Spleen (tissue), 13 donors: ENCODE measurements at places on chromosomes 3 and 15.
A peak's percentile ranks its signal among the peaks of the same experiment; 100 is the strongest.

GRCh38 chr3:33810545-33810944 is 12.1 kb downstream of the PDCD6IP start:
- DNase-seq = no peak

DNA sequence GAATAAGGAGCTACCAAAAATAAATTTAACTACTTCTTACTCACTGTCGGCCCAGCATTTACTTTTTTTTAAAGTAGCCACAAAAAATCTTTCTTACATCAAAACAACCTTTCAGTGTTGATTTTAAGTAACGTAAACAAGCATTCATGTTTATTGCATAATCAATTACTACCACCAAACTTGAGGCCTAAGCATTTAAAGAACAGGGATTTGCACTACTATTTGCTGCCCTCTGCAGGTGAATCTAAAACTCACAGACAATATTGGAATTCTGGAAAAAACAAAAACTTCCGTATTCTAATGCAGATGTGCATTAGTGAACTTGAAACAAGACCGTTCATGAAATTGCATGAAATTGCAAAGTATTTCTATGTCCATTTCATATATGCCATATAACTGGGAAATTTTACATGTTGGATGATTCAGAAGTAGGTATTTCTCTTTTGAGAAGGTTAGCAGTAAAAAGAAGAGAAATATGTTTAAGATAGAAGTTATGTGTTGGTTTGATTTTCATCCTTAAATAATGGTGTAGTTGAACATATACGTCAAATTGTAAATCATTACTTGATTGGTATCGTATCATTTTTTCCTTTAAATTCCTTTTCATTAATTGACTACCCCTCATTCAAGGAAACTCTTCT is 55.6 kb downstream of the CGGBP1 start:
- no peak for DNase-seq

GRCh38 chr3:196949285-196949619 is 6.9 kb upstream of the NCBP2 start:
- DNase-seq = no peak

GRCh38 chr3:77081240-77081661 is 41.4 kb downstream of the ROBO2 start:
- DNase-seq = no peak

DNA sequence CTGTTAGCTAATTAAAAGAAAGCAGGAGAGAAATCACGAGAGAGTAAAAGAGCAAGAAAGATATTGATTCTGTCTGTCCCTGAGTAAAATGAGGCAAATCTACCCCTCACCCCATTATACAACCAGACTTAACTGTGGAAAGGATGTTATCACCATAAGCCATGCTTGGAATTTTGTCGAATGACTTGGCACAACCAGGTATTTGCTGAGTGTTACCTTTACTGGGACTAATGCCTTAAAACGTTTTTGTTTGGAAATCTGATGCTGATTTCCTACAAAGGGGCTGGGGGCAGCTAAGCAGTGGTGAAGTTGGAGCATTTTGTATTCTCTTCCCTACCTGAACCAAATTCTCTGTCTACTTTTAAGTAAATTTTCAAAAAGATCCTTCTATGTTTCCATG is 211.1 kb downstream of the GREM1 start:
- no peak for DNase-seq

DNA sequence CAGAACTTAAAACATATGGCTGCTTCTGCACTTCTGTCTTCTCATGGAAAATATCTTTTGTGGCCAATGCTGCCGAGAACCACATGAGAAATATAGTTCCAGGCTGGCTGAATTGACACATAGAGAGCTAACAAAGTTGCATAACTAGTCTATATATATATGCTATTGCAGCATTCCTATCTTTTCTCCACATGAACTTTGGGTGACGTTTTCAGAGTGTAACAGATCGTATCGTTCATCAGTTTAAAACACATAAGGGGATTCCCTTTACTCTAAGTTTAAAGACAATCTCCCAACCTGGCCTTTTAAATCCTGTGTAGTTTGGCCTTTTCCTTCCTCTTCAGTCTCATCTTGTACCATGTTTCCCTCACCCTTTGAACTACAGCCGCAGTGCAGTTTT is 394.2 kb upstream of the CBLB start:
- DNase-seq = no peak

DNA sequence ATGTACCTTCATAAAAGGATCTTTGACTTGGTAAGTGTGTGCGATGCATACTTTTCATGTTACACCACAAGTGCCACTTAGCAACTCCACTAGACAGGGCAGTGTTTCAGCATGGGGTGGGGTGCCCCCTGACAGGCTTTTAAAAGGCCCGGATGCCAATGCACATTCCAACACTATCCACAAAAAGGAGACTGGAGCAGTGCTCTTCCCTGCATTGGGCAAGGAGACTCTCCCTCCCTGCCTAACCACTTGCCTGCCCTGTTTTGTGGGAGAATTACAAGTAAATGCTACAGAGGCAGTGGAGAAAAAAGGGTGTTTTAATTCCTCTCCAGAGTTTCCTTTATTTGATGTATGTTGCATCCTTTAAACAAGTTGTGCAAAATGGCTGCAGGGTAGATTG is 1.7 kb upstream of the RARB start:
- DNase-seq = no peak

- DNase-seq = no peak
Observed at GRCh38 chr3:189652042-189652441, 20.9 kb downstream of the TP63 start.

DNA sequence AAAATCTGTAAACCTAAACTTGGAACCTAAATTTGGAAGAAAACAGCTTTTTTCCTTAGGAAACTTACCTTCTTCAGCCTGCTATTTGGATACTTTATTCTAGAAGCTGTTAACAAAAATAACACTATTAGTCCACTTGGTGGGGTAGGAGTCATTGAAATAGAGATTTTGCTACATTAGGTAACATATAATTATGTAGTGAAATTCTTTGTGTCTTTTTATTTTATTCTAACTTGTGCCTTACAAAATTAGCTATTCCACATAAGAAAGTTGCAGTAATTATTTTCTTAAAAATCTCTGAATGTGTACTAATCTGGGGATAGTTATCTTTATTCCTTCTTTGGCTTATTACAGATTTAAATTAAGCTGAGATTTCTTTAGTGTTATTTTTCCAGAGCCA is 360.4 kb upstream of the ROBO2 start:
- no peak for DNase-seq

- DNase-seq = no peak
Observed at GRCh38 chr3:123663977-123664376, 79.1 kb upstream of the HACD2 start.

GRCh38 chr15:71148048-71148447 is 32.8 kb downstream of the THSD4 start:
- no peak for DNase-seq

DNA sequence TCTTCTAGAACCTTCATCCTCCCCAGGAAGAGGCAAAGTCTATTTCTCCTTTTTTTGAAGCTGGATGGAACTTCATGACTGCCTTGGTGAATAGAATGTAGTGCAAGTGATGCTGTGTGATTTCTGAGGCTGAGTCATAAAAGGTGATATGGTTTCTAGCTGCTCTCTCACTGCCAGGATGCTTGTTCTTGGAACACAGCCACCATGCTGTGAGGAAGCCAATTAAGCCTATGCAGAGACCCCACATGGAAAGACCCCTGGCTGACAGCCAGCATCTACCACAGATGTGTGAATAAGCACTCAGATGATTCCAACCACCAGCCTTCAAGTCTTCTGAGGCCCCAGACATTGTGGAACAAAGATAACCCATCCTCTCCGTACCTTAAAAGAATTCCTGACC is 57.0 kb downstream of the ISL2 start:
- no peak for DNase-seq

- DNase-seq = no peak
Observed at GRCh38 chr15:59936741-59937140, 67.4 kb upstream of the FOXB1 start.

DNA sequence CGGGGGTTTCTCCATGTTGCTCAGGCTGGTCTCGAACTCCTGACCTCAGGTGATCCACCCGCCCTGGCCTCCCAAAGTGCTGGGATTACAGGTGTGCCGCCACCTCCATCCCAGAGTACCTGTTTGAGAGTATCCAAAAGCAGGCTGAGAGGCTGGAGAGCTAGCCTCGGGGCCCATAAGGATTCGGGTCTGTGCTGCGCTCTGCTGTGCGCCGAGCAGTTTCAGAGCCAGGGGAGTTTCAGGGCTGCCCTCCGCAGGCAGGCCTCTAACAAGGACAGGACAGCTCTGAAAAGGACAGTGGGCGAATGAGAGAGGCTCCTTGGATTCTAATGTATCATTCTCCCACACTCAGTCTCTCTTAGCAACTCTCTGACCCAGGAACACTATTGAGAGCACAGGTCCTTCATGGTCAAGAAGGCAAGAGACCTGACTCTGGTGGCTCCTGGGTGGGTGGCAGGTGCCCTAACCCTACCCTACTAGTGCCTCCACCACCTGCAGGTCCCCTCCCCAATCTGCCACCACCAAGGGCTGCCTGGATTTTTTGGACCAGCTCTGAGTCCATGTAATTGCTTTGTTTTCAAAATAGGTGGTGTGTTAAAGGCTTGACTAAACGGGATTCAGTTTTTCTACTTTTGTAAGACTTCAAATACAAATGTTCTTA is 27.8 kb downstream of the MAGEF1 start:
- DNase-seq = peak; percentile 55

DNA sequence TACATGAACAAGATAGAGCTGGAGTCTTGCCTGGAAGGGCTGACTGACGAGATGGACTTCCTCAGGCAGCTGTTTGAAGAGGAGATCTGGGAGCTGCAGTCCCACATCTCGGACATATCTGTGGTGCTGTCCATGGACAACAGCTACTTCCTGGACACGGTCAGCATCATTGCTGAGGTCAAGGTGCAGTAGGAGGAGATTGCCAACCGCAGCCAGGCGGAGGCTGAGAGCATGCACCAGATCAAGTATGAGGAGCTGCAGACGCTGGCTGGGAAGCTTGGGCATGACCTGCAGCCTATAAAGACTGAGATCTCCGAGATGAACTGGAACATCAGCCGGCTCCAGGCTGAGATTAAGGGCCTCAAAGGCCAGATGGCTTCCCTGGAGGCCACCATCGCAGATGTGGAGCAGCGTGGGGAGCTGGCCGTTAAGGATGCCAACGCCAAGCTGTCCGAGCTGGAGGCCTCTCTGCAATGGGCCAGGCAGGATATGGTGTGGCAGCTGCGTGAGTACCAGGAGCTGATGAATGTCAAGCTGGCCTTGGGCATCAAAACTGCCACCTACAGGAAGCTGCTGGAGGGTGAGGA is 5.5 kb upstream of the LARP6 start:
- no peak for DNase-seq

- DNase-seq = no peak
Observed at GRCh38 chr3:119333773-119334509, 39.8 kb downstream of the ARHGAP31 start.

DNA sequence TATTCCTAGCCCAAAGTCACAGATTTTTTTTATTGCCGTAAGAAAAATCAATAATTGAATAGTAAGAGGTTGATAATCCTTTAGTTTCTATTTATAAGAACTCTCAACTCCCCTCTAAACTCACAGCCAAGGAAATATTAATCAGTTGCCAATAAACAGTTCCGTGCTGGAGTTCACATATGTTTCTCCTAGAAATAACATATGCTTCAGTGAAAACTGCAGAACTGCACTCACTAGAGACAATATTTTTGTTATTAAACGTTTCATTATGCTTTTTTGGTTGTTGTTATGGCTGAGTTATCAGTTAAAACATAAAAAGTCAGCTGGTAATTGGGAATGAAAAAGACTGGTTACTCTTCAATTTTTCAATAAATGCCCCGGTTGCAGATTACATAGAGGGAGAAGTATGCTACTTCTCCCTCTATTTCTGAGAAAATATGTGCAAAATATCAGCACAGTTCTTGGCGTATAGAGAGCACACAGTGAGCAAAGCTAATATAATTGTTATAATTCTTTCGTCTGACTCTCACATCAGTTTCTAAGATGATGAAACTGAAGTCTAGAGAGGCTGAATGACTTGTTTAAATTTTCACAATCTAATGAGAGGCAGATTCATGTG is 781.2 kb upstream of the GRM7 start:
- DNase-seq = no peak

- no peak for DNase-seq
Observed at GRCh38 chr3:40583691-40584090, 58.9 kb downstream of the ZNF621 start.

- DNase-seq = no peak
Observed at GRCh38 chr3:165522386-165522785, 314.8 kb downstream of the BCHE start.

DNA sequence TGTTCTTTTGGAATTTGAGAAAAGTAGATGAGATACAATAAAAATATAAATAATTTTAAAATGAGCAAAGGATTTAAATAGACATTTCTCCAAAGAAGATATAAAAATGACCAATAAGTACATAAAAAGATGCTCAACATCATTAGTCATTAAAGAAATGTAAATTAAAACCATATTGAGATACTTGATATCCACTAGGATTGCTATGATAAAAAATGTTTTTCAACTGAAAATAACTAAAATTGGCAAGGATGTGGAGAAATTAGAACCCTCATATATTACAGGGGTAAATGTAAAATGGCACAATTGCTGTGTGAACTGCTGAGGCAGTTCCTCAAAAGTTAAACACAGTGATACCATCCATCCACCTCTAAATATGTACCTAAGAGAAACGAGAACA is 38.8 kb downstream of the LRRFIP2 start:
- no peak for DNase-seq

DNA sequence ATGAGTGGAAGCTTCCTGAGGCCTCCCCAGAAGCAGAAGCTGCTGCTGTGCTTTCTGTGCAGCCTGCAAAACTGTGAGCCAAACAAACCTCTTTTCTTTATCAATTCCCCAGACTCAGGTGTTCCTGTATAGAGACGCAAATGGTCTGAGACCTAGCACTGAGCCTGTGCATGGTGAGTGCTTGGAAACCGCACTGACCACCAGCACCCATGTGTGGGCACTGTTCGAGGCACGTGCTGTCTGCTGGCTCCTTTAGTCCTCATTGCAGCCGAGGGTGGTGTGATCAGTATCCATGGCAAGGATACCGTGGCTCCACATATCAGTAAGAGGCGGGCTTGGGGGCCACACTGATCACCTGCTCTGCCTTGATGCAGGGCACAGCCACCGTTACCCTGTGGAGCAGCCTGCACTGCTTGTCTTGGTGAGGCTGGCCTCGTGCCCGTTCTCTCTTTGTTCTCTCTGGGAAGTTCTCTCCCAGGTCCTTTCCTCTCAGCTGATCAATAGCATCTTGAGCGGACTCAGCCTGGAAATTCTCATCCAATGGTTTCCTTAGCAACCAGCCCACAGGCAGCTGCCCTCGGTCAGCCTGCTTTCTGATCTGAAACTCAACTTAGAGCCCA is 101.0 kb downstream of the PLXNA1 start:
- peak; percentile 56 for DNase-seq

DNA sequence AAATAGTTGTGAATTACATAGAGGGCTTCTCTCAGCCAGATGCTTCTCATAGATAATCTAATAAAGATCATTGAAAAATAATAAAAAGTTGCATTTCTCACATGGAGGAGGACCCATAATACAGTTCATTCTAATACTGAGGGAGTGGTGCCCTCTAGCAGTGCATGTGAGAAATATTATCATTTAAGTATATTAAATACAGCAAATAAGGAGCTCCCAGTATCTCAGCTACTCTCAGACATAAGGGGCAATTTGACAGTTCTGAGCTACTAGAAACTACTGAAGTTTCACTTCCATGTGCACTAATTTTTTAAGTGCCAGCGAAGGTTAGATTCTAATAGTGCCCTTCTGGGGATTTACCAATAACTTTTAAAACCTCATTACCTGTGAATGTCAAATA is 188.3 kb downstream of the IL5RA start:
- DNase-seq = no peak
